EH (cell line): ENCODE measurements at places on chromosomes 16 and 17.
A peak's percentile ranks its signal among the peaks of the same experiment; 100 is the strongest.

- DNase-seq = no peak
These were observed 2.2 kb downstream of the TMC8 start for GRCh38 chr17:78132767-78133178.

- DNase-seq = peak; percentile 100
These were observed at the start of gene RPL27 for GRCh38 chr17:42997984-42998938. Gene RPL27, plus strand, starts transcription at chr17:42998419. Its CDS starts 332 bp downstream, at chr17:42998751.

- DNase-seq = no peak
These were observed 41.3 kb upstream of the PABPN1L start for GRCh38 chr16:88907768-88908167.

DNA sequence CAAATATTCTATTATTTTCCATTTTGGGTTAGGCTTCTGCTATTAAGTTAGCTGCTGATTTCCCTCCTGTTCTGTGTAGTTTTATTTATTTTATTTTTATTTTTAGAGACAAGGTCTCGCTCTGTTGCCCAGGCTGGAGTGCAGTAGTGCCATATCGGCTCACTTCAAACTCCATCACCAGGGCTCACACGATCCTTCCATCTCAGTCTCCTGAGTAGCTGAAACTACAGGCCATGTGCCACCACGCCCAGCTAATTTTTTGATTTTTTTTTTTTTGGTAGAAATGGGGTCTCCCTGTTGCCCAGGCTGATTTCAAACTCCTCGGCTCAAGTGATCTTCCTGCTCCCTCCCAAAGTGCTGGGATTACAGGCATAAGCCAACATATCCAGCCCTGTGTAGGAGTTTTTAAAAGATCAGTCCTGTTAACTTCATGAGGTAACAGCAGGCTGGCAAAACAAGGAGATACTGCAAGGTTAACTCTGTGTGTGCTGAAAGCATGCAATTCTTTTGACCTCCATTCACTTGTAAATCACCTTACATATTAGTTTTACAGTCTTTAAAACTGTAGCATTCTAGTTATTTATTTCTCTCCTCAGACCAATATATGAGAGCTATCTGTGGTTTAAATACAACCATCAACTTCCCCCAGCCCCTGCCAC is 63.2 kb downstream of the SSH2 start:
- no peak for DNase-seq

GRCh38 chr17:55720919-55721836 is 1.5 kb downstream of the TMEM100 start:
- DNase-seq = no peak

GRCh38 chr17:1941272-1942065 is 83.7 kb downstream of the RTN4RL1 start:
- DNase-seq = no peak

DNA sequence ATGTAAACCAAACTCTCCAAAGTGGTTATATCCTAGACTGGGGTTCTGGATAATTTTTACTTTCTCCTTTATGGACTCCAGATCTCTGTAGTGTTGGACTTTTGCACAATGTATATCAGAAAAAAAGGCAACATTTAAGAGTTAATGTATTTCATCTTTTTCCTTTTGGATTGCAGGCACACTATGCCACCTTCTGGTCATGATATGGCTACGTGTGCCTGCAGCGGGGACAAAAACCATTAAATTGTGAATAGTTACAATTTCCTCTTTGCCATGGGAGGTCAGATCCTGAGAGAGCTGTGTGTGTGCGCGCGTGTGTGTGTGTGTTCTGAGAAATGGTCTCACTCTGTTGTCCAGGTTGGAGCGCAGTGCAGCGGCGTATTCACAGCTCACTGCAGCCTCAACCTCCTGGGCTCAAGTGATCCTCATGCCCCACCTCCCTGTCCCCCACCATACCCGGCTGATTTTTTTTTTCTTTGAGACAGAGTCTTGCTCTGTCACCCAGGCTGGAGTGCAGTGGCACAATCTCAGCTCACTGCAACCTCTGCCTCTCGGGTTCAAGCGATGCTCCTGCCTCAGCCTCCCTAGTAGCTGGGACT is 4.3 kb upstream of the SGF29 start:
- DNase-seq = peak; percentile 53

DNA sequence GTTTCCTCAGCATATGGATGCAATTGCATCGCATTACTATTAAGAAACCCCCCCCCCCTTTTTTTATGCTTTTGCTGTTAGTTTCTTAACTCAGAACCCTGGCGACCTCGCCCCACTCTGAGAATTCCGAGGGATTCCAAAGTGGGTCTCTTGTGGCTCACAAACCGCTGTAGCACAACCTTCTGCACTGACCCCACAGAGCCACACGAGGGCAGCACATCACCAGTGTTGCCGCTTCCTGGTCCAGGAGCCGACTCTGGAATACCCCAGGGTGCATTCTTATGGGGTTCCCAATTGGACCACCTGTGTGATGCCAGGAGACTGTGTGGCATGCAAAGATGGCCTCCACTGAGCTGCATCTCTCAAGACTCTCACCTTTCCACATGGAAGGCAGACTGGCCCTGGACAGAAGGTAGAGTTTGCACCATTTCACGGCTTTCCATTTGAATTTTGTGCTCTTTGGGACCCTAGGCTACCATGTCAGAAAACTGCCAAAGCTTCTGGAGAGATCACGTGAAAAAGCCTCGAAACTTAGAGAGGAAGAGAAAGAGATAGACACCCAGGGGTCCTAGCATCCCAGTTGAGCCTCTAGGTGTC is 432.7 kb upstream of the ASIC2 start:
- peak; percentile 24 for DNase-seq

- DNase-seq = no peak
These were observed 49.2 kb downstream of the CRISPLD2 start for GRCh38 chr16:84868829-84869472.

- no peak for DNase-seq
These were observed 156.4 kb upstream of the CCL2 start for GRCh38 chr17:34098699-34099098.

DNA sequence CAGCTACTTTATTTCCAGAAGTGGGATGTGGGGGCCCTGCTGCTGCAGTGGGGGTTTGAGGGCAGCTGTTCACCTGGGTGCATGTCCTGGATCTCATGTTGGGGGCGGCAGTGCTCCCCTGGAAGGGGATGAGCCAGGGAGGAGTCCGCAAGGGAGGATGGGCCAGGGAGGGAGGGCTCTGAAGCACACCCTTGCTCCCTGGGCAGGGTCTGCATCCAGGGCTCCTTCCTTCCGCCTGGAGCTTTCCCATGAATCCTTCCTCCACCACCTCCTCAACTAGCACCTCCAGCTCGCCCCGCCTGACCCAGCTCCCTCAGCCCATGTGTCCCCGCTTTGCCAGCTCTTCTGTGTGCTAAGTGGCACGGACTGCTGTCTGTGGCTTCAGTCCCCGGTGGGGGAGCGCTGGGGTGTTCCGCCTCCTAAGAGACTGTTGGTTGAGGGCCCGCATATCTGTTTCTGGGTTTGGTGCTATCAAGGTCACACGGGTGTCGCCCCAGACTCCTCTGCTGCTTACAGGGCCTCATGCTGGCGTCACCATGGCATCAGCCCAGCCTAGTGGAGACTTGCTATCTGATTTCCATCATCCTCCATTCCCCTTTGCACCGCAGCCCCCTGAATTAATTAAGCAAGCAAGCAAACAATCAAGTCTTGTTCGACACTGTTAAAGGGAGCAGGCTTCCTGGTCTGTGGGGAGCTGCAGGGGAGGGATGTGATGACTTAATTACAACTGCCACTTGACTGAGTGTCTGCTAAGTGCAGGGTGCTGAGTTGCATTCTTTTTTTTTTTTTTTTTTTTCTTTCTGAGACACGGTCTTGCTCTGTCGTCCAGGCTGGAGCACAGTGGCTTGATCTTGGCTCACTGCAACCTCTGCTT is 71.8 kb downstream of the PRKCA start:
- DNase-seq = peak; percentile 37

- no peak for DNase-seq
These were observed 6.3 kb upstream of the TAC4 start for GRCh38 chr17:49854126-49854525.

DNA sequence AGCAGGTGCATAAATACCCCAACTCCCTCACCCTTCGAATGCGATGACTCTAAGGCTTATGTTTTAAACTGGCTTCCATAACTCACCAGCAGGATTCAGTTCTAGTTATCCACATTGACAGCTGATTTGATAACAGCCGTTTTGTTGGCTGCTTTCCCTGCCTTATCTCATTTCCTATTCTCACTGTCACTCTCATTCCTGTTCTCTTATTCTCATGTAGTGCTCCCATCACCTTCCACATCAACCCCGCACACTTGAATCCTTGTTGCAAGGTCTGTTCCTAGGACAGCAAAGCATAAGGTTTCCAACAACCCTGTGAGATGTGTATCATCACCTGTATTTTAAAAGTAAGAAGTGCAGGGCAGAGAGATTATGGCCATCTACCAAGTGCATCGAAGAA is 344.4 kb downstream of the CDH13 start:
- DNase-seq = no peak

DNA sequence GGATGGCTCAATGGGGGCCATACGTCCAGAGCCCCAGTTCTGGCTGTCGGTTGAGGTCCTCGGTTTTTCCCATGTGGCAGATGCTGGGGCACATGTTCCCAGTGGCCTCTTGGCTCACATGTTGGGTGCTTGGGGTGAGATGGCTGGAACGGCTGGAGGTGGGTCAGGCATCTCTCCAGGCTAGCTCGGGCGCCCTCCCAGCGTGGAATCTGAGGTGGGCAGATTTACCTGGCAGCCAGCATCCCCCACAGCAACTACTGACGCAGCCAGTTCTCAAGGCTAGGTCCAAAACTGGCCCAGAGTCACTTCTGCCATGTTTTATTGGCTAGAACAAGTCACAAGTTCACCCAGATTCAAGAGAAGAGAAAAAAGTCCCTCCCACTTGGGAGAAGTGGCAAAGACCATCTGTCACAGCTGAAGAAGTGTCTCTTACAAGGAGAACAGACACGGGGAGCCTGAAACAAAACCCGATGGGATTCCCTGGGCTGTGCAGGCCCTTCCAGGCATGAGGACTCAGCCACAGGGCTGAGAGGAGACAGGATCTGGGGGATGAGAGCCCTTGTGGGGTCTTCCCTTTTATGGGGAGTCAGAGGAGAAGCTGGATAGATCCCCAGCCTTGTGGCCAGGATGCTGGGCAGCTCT is 15.2 kb downstream of the ACE start:
- DNase-seq = no peak

DNA sequence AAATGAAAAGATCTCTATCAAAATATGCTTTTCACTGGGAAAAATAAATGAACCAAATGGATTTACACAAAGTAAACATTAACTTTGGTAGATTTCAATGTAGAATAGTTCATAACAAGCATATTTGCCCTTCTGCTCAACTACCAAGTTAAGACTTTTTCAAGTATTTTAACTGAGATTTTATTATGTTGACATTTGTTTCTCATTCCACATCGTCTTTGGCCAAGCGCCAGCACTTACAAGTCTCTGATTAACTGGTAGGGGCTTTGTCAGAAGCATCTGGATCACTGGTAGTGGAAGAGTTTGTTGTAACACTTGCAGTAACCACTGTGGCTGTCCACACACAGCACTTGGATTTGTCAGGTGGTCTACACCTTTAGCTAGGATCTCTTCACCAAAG is 22.9 kb downstream of the SLFN12L start:
- DNase-seq = peak; percentile 20

GRCh38 chr16:88309908-88310265 is 72.9 kb upstream of the ZNF469 start:
- DNase-seq = no peak

DNA sequence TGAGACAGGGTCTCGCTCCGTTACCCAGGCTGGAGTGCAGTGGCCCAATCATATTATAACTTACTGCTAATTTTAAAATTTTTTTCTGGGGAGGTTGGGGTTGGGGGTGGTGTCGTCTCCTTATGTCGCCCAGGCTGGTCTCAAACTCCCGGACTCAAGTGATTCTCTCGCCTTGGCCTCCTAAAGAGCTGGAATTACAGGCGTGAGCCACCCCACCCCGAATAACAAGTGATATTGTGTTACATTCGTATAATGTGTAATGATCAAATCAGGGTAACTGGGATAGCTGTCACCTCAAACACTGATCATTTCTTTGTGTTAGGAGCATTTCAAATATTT is 16.2 kb upstream of the KPNA2 start:
- no peak for DNase-seq

DNA sequence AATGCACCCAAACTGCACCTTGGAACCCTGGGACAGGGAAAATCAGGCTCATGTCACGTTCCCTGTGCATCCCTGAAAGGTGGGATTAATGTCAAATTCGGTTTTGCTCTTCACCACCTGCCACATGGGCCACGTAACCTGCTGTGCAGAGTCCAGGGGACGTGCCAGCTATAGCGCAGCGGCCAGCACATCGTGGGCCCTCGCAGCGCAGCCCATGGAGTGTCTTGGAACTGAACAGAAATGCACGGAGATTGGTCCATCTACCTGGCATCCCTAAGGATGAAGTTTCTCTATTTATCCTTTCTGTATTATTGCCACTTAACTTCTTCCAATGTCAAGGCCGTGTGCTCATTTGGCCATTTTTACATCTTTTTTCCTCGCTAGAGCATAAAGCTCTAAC is 68.1 kb upstream of the TRAP1 start:
- no peak for DNase-seq

DNA sequence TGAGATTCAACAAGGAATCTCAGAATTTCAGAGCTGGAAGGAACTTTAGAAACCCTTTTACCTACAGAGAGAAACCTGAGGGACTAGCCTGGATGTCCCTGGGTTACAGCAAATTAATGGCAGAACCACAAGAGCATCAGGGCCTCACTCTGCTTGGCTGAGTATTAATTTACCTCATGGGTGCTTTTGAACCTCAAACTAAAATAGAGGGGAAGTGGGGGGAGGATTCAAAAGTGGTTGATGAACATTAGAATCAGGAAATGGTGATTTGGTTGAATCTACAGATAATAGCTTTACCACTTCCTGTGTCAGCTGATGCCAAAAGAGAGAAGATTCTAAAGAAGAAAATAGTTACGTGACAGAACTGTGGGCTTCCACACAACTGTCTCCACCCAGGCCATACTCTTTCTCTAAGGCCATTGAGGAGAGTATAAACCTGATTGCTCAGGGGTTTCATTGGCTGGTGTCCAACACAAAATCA is 11.3 kb upstream of the SKAP1 start:
- no peak for DNase-seq

DNA sequence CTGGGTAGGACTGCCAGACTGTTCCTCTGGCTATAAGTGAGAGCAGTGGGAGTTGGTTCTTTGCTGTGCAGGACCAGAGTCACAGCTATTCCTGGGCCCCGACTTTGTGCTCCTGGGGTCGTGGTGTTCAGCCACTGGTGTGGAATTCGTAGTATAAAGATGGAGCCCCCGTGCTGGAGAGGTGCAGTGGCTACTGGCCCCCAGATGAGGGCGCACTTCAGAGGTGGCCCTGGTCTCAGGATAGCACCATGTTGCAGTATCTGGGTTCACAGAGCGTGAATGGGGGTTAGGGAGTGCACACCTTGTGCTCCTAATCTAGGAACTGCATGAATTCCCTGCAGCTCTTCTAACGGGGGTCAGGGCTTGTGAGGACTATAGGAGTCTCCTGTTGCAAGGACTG is 21.1 kb downstream of the TANC2 start:
- DNase-seq = no peak

DNA sequence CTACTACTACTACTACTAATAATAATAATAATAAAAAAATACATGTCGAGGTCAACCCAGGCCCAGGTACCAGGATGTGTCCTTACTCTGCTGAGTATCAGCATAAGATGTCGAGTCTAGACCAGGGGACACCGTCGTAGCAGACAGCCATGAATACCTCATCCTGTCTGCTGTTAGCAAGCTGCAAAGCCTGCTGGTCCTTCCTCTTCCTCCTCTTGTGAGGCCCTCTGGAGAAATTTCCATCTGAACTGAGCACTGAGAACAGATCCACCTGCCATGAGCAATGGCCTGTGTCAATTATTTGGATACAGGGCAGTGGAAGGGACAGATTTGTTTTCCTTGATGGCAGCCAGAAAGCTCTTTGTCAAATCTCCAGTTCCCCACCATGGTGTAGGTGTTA is 168.5 kb downstream of the XYLT1 start:
- no peak for DNase-seq

- no peak for DNase-seq
These were observed 94.7 kb downstream of the GOSR1 start for GRCh38 chr17:30571921-30572320.
